ENCODE measurements at places on chromosomes 2 and 18. TPM values are rescaled to one million over a fixed set of nuclear protein-coding genes. Genes with fewer than 3 reads are reported as not detected.

DNA sequence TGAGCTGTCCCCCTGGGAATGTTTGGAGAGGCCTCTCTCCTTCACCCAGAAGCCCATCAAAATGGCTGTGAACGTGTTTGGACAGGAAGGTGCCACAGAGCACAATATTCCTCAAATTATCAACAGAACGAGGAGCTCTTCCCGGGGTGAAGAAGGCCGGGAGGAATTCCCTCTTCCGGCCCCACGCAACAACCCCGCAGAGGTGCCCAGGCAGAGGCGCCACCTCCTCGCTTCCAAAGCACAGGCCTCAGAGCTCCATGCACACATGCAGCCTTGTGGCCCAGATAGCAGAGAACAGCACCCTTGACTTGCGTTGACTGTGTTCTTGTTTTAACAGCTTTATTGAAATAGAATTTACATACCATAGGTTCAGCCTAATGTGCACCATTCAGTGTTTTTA, 152.5 kb upstream of the SALL3 start:
- H3K36me3 ChIP-seq = no peaks in the 10 kb centered on the region
- H3K27ac ChIP-seq = no peak overlapping the region
- H3K4me1 ChIP-seq = no peaks in the 10 kb centered on the region

DNA sequence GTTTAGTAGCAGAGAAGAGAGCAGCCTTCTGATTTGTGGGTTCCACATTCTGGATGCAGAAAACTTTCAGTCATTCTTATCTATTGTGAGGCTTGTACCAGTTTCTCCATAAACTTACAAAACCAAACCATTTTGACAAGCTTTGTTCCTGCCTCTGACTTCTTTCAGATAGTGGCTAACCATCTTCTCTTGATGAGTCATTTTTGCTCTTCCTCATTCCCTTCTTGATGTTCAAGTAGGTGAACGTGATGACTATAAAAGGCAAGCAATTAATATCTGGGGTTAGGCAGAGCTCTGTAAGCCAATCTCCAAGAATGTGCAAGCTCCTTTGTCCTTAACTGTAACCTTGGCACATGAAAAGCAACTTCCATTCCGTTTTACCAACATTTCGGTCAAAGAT, 2083.1 kb upstream of the PIK3C3 start:
- no peaks in the 10 kb centered on the region for H3K27me3 ChIP-seq
- H3K4me3 ChIP-seq = no peak overlapping the region
- DNase-seq = no peak

DNA sequence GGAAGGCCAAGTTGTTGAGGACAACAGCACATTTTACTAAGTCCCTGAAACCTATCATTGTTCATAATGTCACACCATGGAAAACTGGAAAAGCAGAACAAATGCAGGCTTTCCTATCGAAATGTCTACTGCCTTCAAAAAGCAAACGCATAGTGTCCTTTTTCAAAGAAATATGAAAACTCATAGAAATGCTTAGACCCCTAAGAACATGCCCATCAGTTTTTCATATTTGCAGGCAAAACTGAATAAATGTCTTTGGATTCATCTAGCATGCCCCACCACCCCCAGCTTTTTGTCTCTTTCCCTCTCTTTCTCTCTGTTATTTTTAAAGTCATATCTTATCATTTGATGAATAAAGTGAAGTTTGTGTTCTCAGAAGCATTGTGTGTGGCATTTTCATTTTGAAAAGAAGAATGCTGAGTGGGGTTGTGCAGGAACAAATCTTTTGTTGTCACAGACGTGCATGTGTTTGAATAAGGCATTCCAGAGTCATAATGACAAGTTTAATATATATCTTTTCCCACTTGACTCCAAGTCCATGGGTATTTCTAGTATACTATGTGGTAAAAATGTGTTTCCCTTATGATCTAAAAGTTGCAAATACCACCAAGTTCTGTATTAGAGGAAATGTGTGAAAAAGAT, 2180.0 kb upstream of the PIK3C3 start:
- no peak overlapping the region for H3K4me3 ChIP-seq
- DNase-seq = no peak
- no peaks in the 10 kb centered on the region for H3K27me3 ChIP-seq
- peaks cover 3% of the 10 kb centered on the region for H3K4me1 ChIP-seq
- H3K36me3 ChIP-seq = no peaks in the 10 kb centered on the region

DNA sequence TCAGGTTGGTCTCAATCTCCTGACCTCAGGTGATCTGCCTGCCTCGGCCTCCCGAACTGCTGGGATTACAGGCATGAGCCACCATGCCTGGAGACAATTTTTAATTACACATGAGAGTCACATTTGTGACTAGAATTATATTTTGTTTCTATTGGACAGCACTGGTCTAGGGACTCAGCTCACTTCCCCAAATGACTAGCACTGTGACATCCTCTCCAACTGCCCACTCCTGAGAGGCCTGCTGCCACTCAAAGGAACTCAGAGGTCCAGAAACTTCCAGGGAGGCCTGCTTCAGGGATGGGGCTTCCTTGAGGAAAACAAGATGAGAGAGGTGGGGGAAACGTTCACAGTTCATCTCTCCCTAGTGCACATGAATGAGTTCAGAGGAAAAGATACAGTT, 29.5 kb downstream of the TMEM163 start:
- no peak overlapping the region for H3K4me3 ChIP-seq
- H3K4me1 ChIP-seq = no peaks in the 10 kb centered on the region
- no peaks in the 10 kb centered on the region for H3K36me3 ChIP-seq
- DNase-seq = no peak

DNA sequence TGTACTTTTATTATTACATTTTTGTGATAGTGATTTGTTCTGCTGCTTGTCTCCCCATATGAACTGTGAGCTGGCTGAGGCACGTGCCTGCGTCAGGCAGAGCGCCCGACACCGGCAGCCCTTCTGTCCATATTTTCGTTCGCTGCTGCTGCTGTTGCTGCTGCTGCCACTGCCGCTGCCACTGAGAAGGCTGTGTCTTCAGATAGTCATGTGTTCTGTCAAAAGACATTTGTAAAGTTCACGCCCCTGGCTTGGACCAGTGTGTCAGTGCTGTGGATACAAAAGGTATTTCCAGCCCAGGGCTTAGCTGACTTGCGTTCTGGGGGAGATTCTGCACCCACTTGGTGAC, 47.0 kb downstream of the TWIST2 start:
- H3K27ac ChIP-seq = peak overlapping the region; percentile 49
- H3K27me3 ChIP-seq = no peaks in the 10 kb centered on the region
- H3K4me1 ChIP-seq = peaks cover 19% of the 10 kb centered on the region

DNA sequence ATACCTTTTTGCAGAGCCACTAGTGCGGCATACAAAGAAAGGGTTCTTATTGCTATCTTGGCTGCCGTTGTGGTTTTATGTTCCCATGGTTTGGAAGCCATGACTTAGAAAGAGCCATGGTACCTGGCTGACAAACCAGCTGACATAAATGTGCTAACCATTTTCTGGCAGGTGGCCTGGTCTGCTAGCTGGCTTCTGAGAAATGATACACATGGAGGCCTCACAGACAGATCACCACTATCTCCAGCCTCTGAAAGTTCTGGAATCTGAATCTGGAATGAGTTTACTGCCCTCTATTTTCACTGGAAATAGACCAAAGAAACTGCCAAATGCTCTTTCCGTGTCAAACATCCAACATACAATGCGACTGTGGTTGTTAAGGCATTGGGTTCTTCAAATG, 123.7 kb downstream of the QPCT start:
- H3K36me3 ChIP-seq = no peaks in the 10 kb centered on the region
- peak; percentile 98 for DNase-seq
- H3K4me1 ChIP-seq = peaks cover 16% of the 10 kb centered on the region
- H3K27ac ChIP-seq = no peak overlapping the region

- H3K4me1 ChIP-seq = no peaks in the 10 kb centered on the region
- no peaks in the 10 kb centered on the region for H3K36me3 ChIP-seq
- DNase-seq = no peak
- H3K27me3 ChIP-seq = no peaks in the 10 kb centered on the region
- H3K4me3 ChIP-seq = no peak overlapping the region
Measured at GRCh38 chr2:122236152-122236874, 480.9 kb downstream of the TSN start.

GRCh38 chr18:31482051-31482450, 15.9 kb upstream of the DSG2 start:
- H3K27ac ChIP-seq = no peak overlapping the region
- no peak for DNase-seq
- H3K36me3 ChIP-seq = no peaks in the 10 kb centered on the region
- H3K4me1 ChIP-seq = peaks cover under 1% of the 10 kb centered on the region
- H3K4me3 ChIP-seq = no peak overlapping the region

DNA sequence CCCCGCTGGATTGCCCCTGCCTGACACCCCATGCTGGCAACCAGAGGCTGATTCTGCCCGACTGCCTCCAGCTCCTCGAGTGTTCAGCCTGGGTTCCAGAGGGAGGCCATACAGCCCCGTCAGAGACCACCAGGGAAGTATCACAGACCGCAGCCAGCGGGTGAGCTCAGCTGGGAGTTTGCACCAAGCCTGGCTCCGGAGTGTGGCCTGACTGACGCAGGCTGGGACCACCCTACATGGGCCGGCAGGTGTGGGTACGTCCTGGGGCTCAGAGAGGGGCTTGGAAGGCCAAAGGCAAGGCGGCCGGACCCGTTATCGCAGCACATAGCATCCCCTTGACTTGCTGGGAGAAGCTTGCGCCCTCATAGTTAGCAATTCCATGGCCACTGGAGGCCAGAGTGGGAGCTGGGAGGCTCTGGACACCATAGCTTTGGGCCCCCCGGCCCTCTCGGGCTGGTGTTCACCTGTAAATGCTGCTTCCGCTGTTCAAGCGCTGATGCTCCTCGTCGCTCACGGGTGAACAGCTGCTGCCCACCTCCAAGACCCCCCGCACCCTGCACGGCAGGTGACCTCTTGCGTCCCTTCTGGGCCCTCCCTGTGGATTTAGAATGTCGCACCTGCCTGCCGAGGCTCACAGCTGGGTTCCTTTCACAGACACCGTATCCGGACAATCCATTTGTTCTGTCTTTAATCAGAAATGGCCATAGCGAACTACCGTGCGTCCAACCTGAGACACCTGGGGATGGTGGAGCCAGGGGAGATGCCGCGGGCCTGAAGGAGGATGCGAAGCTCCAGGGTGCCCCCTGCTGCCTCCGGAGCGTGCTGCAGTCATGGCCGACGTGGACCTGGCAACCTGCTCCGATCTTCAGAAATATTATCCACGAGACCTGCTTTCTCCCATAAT, 31.2 kb upstream of the SLC66A3 start:
- no peak overlapping the region for H3K4me3 ChIP-seq
- peaks cover 12% of the 10 kb centered on the region for H3K4me1 ChIP-seq
- H3K27me3 ChIP-seq = no peaks in the 10 kb centered on the region
- DNase-seq = no peak
- H3K36me3 ChIP-seq = no peaks in the 10 kb centered on the region

- peaks cover 23% of the 10 kb centered on the region for H3K4me1 ChIP-seq
- no peak overlapping the region for H3K27ac ChIP-seq
- H3K4me3 ChIP-seq = no peak overlapping the region
- no peak for DNase-seq
Measured at GRCh38 chr2:28357948-28358667, 34.5 kb upstream of the FOSL2 start.

DNA sequence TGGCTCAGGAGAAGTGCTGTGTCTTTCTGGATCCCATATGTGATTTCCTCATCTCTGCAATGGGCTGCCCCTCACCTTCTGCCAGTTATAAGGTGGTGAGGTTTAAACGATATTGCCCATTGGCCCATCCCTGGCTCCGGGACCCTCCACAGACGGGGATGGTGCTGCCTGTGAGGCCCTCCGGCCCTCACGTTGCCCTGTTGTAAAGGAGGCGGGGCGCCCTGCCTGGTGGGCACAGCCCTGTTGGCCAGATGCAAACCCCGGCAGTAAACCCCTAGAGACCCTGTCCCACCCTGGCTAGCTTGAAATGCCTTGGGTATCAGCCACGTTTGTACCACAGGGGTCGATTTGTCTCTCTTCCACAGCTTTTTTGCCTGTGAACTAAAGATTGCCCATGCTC, 7.4 kb downstream of the ARHGEF4 start:
- peaks cover 17% of the 10 kb centered on the region for H3K27me3 ChIP-seq
- no peak overlapping the region for H3K4me3 ChIP-seq
- no peaks in the 10 kb centered on the region for H3K36me3 ChIP-seq
- DNase-seq = no peak

DNA sequence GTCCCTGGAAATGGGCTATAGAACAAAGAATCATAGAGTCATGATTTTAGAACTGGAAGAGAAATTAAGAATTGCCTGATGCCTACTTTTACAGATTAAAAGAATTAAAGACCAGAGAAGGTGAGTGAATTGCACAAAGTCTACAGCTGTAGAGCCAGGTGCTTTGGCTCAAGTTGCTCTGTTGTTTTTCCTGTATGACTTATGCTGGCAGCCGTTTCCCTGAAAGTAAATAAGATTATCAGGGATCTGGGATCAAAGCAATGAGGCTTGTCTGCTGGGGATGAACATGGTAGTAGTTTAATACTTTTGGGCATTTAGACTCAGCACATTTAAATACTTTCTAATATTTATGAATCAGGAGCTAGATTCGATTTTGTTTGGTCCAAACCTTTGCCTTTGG, 166.9 kb downstream of the PRPF40A start:
- H3K27me3 ChIP-seq = no peaks in the 10 kb centered on the region
- DNase-seq = peak; percentile 25
- H3K4me1 ChIP-seq = peaks cover 29% of the 10 kb centered on the region
- H3K27ac ChIP-seq = peak overlapping the region; percentile 84

DNA sequence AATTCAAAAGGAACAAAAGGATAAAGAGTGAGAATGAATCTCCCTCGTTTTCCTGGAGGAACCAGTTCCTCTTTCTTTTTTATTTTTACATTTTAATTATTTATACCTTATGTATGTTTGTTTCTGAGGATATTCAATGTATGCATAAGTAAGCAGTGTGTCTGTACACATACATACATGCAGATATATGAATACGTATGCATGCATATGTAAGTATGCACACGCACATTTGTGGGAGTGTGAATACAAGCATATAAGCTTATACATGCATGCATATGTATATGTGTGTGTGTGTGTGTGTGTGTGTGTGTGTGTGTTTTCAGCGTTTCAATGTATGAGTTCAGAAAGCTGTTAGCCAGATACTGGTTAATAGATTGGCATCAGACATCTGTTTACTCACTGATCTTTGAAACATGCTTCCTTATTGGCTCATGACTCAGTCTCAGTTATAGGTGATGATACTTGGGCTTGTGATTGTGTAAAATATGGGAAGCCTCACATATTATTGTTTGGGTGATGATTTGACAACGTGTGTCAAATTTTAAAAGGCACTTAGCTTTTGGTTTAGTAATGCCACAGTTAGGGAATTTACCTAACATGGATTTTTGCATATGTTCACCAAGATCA, 279.7 kb upstream of the TRIB2 start:
- H3K27ac ChIP-seq = no peak overlapping the region
- H3K4me1 ChIP-seq = no peaks in the 10 kb centered on the region
- no peaks in the 10 kb centered on the region for H3K27me3 ChIP-seq

GRCh38 chr2:96427917-96428316, 77.2 kb downstream of the NEURL3 start:
- peak; percentile 61 for DNase-seq
- no peaks in the 10 kb centered on the region for H3K36me3 ChIP-seq
- no peaks in the 10 kb centered on the region for H3K27me3 ChIP-seq
- no peak overlapping the region for H3K4me3 ChIP-seq
- H3K4me1 ChIP-seq = peaks cover 8% of the 10 kb centered on the region

SKOR2 gene
- total RNA-seq = not detected

STPG4 gene
- 0.64 TPM for total RNA-seq

AKAIN1 gene
- total RNA-seq = not detected

POTEE gene
- total RNA-seq = 0.79 TPM

SRBD1 gene
- total RNA-seq = 9.5 TPM
